Left cardiac atrium (tissue), 4 donors: ENCODE measurements at places on chromosomes 5 and 9. TPM values are rescaled to one million over a fixed set of nuclear protein-coding genes. Genes with fewer than 3 reads are reported as not detected.

- no peak for DNase-seq
These were observed 16.4 kb upstream of the SMIM15 start for GRCh38 chr5:61178702-61179101.

- DNase-seq, result no peak
These were observed 99.4 kb downstream of the CSNK1G3 start for GRCh38 chr5:123611406-123611709.

- peak; percentile 9 for DNase-seq
These were observed 53.3 kb upstream of the RNU6ATAC start for GRCh38 chr9:134217431-134218210.

- DNase-seq, result no peak
These were observed 155.4 kb downstream of the RGS3 start for GRCh38 chr9:113618836-113619490.

- peak; percentile 80 for DNase-seq
These were observed at the start of gene LOX for GRCh38 chr5:122078116-122079110. Gene LOX (minus strand): TSS chr5:122078259. CDS start chr5:122077985, 274 bp downstream.

DNA sequence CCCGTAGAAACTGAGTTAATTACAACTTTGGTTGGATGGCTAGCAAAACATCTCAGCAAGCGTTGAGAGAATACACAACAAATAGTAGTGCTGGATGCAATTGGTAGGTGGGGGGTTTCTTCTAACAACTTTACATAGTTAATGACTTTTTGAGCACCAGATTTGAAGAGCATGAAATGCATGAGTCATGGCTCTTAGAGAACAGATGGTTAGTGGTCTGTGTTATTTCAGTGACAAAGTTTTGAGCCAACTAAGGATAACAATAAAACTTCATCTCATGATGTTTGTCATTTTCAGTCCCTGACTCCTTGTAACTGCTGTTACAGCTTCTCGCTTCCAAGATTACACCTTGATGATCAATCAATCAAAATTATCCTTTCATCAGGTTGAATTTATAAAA, 399.0 kb upstream of the BRINP1 start:
- DNase-seq, result no peak

DNA sequence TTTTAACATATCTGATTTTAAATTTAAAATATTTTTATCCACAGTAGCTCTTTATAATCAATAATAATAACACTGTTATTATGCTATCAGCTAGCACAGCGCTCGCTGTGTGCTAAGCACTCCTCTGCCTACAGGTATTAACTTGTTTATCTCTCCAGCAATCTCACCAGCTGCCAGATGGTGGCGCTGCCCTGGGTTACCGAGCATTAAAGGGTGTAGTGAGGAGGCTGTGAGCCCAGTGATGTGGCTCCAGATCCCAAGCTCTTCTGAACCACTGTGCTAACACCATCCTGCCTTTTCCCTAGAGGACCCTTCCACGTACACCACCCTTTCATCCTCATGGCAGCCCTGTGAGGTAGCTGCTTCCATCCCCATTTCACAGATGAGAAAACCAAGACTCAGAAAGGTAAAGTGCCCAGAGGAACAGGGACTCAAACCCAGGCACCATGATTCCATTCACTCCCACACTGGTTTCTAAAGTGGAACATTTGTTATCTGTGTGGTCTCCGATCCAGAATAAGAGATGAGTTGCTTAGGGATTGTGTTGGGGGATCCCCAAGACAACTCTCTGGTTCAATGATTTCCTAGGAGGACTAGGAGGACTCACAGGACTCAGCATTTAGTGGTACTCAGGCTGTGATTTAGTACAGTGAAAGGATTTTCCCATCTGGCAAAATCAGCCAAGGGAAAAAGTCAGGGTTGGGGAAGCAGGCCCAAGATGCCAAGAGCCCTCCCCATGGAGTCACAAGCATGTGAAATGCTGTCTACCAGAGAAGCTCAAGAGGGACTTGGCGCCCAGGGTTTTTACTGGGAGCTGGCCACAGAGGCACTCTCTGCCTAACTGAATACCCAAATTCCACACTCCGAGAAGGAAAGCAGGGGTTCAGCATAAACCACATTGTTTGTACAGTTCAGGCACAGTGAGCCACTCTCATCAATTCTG, 7.0 kb downstream of the IGFBPL1 start:
- no peak for DNase-seq

- DNase-seq, result no peak
These were observed 11.1 kb downstream of the TTC39B start for GRCh38 chr9:15295761-15296405.

DNA sequence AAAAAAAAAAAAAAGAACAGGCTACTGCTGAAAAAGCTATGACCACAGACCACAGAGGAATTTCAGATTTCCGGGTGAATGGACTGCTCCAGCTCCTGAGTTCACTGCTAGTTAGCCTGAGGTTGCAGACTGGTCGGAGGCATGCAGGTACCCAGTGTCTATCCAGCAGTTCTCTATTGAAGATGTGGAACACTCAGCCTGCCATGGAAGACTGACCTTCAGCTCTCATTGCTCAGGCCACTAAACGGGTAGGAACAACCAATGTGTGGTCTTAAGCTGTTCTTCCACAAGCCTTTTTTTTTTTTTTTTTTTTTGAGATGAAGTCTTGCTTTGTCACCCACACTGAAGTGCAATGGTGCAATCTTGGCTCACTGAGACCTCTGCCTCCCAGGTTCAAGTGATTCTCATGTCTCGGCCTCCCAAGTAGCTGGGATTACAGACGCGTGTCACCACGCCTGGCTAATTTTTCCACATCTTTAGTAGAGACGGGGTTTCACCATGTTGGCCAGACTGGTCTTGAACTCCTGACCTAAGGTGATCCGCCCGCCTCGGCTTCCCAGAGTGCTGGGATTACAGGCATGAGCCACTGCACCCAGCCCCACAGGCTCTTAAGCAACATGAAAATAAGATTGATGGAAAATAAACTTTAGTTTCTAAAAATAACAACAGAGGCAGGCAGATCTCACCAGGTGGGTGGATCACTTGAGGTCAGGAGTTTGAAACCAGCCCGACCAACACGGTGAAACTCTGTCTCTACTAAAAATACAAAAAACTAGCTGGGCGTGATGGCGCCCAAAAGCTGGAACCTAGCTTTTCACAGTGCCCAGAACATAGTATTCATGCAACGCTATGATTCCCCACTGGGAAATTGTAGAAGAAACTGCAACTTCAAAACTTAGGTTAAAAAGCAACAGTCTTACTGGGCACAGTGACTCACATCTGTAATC, 20.0 kb upstream of the NPM1 start:
- no peak for DNase-seq

DNA sequence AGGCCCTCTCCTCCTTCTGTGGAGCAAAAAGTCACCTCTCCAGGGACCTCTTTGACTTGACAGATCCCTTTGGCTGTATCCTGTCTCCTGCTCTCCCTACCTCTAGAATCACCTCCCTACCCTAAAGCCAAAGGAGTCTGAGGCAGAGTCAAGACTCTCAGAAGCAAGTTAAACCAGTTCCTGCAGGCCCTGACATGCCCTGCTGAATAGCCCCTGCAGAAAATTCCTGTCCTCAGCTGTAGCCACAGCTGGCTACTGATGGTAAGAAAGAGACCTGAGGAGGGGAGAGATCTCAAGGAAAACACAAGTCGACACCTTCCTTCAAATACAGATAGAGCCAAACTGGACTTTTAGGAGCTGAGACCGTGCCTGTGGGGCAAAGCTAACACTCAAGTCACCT, 23.7 kb upstream of the UBAP2 start:
- DNase-seq, result no peak

- DNase-seq, result no peak
These were observed 250.5 kb downstream of the NR2F1-AS1 start for GRCh38 chr5:93330506-93330905.

DNA sequence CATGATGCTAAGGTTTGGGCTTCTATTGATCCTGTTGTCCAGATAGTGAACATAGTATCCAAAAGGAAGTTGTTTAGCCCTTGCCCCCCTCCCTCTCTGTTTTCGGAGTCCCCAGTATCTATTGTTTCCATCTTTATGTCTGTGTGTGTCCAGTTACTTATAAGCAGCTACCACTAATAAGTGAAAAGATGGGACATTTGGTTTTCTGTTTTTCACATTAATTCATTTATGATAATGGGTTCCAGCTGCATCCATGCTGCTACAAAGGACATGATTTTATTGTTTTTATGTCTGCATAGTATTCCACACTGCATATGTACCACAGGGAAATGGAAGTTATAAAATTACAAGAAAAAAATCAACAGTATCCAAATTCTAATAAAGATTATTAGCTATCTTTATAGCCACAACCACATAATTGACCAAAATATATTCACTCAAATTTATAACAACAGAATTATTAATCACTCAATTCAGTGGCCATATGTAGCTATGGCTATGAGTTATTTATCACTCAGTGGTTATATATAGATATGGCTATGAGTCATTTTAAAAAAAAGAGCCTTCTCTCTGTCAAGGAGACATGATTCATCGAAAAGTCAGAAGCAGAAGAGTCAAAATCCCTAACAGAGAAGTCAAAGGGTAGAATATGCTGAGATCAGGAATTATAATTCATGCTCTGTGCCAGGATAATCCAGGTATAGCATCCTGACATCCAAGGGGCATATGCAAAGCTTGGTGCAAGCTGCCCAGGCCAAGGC, 367.5 kb downstream of the DEPDC1B start:
- no peak for DNase-seq

DNA sequence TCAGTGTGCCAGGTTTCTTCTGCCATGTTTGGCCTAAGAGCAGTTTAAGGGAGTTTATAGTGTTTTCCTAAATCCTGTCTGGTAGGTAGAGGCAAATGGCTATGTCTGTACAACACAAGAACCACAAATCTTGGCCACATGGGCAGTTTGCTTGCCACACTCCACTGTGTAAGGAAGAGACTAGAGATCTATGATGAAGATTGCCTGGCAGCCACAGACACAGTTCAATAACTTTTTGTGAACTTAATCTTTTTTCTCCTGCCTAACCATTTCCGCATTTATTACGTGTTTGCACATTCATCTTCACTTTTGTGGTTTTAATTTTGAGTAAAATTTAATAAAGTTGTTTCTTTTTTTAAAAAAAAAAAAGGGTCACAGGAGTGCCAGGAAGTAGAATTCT, 5.8 kb downstream of the MFAP3 start:
- DNase-seq, result no peak

- DNase-seq, result no peak
These were observed 35.2 kb upstream of the SPARC start for GRCh38 chr5:151721812-151722391.

GRCh38 chr5:59893429-59894227, at the start of gene PDE4D:
Gene PDE4D (minus strand): TSS chr5:59893726.
- peak; percentile 61 for DNase-seq

DNA sequence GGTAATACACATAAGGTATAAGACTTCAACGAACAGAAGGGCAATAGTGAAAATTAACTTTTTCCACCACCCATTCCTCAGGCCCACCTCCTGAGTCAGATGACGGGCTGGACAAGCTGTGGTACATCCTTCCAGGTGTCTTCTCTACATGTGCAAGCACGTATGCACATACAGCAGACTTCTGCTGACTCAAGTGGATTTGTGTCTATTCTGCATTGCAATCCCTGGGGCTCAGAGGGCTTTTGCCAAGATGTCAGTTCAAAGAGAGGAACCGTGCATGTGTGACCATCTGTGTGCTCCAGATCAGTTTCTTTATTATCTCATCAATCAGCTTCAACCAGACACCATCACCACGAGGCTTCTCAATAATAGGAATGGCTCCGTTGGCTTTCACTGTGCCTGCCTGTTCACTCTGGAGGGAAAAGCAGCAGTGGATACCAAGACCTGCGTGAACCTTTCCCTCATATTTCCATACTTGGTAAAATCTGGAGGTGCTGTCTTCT, 288.4 kb downstream of the MTRR start:
- DNase-seq, result no peak

- no peak for DNase-seq
These were observed 594.7 kb upstream of the WWC1 start for GRCh38 chr5:167696558-167697314.

GRCh38 chr5:131239686-131240085, 24.2 kb upstream of the CDC42SE2 start:
- no peak for DNase-seq

GRCh38 chr5:130546211-130546610, 618.8 kb downstream of the HINT1 start:
- no peak for DNase-seq

GRCh38 chr5:90810211-90810610, 251.6 kb downstream of the ADGRV1 start:
- DNase-seq, result no peak

DNA sequence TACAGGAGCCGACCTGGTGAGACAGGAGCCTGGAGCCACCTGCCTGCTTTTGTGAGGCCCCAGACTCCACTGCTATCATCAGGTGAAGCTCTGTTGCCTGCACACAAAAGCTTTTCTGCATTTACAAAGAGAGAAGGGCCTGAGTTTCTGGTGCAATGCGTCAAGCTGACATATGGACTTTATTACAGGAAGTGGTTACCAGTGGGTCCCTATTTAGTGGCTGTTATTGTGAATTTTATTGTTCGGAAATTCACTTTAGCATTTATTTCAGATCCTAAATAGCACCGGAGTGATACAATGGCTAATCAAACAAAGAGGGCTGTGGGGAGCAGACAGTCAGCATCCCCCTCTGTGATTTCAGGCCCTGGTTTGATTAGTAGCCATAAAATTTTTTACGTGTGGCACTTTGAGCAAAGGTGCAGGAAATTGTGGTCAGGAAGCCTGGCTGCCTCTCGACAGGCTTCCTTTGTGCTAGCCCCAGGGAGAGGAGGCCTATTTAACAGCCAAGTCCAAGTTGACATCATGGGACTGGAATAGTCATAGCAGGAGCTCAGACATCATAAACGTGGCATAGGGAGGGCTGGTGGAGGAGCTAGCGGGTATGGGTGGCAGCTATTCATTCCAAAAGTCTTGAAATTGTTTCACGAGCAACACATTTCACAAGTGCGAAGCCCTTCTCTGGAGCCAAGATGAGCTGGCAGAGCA, 8.4 kb downstream of the TGFBI start:
- DNase-seq, result no peak

DNA sequence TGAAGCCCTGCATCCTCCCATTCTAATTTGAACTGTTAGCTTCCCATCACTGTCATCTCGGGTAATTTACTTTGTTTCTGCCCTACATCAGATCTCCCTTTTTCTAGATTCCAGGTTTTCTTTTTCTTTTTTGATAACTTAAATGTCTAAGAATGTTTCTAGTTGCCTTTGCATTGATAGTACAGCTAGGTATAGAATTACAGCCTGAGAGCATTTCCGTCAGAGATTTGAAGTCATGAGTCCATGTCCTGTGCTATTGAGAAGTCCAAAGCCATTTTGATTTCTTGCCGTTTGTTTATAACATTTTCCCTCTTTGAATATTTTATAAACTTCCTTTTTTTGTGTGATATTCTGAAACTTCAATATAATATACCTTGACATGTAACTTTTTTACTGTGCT, 5.3 kb downstream of the TENT2 start:
- no peak for DNase-seq

- no peak for DNase-seq
These were observed 204.9 kb downstream of the ZNF462 start for GRCh38 chr9:107067739-107068416.

GRCh38 chr5:96527768-96528661, 95.0 kb upstream of the PCSK1 start:
- DNase-seq, result no peak

GRCh38 chr5:165055476-165055875, 1550.1 kb downstream of the MAT2B start:
- DNase-seq, result no peak

SLC25A51 gene
- total RNA-seq, result 30.3 TPM

ZNF618 gene
- 4.0 TPM for total RNA-seq

SCGB3A1 gene
- not detected for total RNA-seq

DMRT3 gene
- total RNA-seq, result not detected

CDO1 gene
- 12.9 TPM for total RNA-seq

PLAC8L1 gene
- total RNA-seq, result 0.62 TPM

ZFP37 gene
- total RNA-seq, result 2.0 TPM

TAF11L2 gene
- not detected for total RNA-seq
